NCI-H1417 (cell line): ENCODE measurements at places on chromosomes 7 and 10.

- no peak for DNase-seq
These were observed 64.0 kb downstream of the MAD1L1 start for GRCh38 chr7:2168615-2169311.

DNA sequence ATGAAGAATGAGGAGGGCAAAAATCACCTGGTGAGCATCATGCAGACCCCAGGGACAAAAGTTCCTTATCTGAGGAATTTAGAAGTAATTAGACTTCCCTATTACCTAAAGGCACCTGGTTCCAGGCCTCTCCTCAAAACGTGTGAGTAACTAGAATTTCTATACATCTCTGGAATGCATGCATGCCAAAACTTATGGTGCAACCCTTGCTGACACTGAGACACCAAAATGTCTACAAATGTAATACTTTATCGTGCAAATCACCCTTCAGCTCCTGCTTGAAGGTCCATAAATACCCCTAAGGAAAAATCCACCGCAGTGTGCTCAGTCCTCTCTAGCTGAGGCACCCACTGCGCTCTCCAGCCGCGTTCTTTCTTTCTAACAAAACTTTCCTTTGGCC lies 84.2 kb downstream of the PAXIP1 start:
- no peak for DNase-seq

DNA sequence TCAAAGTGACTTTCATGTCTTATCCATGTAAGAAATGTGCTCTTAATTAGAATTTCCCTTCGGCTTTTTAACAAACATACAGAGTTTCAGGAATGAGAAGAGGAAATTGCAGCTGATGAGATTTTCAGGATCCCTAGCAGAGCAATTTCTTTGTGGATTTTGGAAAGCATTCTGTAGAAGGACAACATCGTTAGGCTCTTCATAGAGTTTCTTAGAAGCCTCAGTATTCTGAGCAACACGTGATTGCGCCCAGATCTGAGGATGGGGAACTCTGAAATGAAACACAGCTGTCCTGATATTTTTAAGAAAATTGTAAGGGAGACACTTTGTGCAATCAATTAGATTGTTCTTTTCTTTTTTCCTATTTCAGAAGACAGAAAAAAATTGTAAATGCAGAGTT lies 85.8 kb downstream of the LHFPL3 start:
- no peak for DNase-seq

- DNase-seq, result no peak
These were observed 63.3 kb downstream of the ELFN1 start for GRCh38 chr7:1733206-1733907.

GRCh38 chr10:50224330-50224952 lies 26.9 kb downstream of the ASAH2 start:
- peak; percentile 45 for DNase-seq

GRCh38 chr7:81721437-81721836 lies 48.4 kb downstream of the HGF start:
- no peak for DNase-seq

DNA sequence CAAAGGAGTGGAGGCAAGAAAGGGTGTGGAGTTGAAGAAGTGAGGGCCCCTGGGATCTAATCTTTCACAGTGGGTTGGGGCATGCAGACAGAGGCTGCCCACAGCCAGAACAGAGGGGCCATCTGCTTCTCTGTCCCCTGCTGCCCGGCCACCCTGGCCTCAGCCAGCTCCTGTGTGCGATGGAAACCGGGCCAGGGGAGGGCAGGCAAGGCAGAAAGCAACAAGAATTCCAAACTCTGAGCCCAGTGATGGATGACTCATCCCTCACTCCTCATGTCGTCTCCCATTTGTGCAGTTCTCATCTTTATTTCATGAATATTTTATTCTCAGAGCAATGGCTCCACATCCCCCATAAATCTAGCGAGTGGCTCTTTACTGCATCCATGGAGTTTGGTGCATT lies 757.1 kb downstream of the GRID1 start:
- DNase-seq, result no peak

GRCh38 chr7:15737601-15738000 lies 51.1 kb upstream of the MEOX2 start:
- no peak for DNase-seq

- no peak for DNase-seq
These were observed 20.8 kb upstream of the GHITM start for GRCh38 chr10:84118395-84119006.

DNA sequence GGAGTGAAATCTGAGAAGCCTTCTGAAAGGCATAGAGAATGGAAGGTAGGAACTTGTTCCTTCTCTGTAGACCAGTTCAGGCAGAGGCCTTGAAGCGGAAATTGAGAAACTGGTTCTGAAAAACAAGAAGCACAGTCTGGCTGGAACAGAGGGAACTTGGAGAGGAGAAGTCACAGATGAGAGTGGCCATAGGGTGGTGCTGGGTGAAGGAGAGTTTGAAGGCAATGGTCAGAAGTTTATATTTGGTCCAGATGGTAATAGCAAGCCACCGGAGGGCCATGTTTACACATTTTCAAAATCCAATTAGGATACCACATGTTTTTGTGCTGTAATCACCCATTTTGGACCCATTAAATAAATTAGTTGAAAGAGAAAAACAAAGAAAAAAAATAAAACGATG lies 692.5 kb downstream of the INHBA start:
- no peak for DNase-seq

DNA sequence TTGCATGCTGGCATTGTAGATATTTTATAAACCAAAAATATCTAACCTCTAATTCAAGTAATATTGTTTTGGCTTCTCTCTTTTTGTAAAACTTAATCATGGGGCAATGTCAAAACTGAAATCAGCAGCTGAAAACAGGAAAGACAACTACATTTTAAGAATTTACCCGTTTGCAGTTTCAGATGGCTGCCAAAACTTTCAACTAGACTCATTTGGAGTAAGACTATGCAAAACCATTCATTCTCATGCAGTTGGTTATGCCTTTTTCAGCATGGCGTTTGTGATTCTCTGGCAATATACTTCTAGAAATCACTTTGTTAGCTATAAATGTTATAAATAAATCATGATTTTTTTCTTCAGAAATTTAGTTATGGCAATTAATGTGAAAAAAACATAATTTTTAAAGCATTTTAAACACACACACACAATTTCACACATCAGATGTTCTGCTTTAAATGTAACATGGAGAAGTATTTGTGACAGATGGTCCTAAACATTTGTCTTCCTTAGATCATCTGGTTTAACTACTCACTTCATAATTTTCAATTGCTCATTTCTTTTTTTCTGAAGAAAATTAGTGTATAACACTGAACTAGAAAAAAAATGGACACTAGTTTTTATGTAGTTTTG lies 116.4 kb downstream of the ITGB8 start:
- no peak for DNase-seq

GRCh38 chr10:92830478-92831389 lies 17.6 kb upstream of the EXOC6 start:
- DNase-seq, result no peak

GRCh38 chr10:8073691-8074416 lies 19.4 kb downstream of the GATA3 start:
- no peak for DNase-seq

DNA sequence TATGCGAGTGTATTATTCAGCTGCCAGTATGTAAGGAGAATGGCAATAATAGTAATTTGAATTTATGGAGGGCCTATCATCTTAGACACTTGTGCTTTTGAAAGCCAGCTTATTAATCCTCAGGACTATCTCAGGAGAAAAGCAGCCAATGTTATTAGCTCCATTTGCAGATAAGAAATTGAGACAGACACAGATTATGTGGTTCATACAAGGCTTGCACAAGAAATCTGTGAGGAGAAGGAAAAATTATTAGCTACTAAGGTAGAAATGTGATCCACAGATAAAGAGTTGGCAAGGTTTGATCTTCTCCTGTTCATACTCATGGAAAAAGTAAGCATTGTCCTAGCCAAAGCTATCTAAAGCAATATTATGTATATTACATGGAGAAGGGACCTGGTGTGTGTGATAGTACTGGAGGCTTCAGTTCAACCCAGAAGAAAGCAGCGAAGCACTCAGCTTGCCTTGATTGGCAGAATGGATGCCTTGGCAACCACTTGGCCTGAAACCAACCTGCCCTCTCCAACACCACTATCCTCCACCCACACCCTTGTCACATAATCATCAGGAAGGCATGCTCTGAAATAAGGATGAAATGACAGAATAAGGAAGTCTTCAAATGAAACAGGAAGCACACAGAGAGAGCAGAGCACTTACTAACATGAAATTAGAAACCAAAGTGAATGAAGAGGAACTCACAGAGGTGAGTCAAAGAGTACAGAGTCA lies 18.0 kb downstream of the MACC1 start:
- peak; percentile 49 for DNase-seq

DNA sequence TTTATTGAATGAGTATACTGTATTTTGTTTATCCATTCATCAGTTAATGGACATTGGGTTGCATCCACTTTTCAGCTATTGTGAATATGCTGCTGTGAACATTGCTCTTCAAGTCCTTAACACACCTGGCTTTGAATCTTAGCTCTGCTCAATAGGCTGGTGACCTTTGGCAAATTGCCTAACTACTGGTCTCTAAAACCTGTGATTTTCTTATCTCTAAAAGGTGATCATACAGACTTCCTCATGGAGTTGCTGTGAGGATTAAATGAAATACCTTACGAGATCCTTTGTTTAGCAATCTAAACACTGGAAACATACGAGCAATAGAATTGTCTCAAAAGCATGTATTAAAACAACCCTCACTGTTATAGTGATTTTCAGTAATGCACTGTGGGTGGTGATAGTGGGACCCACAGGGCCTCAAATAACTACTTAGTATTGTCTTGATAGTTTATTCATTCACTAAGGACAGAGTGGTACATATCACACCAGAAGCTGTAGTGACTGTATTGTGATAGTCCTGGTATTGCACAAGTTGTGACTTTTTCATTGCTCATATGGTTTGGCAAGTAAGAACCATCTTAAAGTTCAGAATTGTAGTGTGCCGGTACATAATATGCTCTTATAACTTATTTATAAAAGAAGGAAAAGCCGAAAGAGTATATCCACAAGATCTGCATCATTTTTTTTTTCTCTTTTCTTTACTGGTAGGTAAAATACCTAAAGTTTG lies 257.6 kb downstream of the EXOC4 start:
- peak; percentile 78 for DNase-seq

DNA sequence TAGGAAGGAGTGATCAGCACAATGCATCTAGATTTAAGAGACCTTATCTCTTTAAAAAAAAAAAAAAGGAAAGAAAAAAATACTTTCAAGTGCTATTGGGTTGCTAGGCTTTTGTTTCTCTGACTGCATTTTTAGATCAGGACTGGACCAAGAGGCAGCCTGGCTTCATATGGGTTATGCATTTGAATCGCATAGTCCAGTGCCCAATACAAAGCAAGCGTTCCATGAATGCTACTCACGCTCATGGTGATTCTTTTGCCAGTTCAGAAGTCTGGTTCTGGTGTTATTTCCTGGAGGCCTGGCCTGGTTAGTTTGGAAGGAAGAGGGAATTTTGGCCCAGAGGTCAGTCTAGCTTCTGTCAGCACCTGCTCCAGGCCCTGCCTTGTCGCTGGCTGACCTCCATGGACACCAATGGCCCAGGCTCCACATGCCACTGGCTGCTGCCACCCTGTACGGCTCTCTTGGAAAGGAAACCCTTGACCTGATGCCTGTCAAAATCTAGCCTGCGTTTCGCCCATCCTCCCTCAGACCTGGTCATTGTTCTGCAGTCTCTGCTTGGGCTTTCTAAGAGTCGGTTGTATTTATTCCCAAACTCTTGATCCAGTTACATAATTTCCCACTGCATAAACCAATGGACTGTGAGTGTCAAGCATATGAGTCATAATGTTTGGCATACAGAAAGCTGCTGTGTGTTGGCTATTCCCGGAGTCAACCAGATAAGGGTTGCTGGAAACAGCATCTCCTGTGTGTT lies 74.3 kb upstream of the MKX start:
- no peak for DNase-seq

GRCh38 chr10:34046506-34047034 lies 712.1 kb upstream of the NRP1 start:
- DNase-seq, result no peak

GRCh38 chr7:120181499-120181898 lies 91.5 kb upstream of the KCND2 start:
- DNase-seq, result no peak

- DNase-seq, result no peak
These were observed 98.4 kb upstream of the CCNY start for GRCh38 chr10:35237766-35238512.

DNA sequence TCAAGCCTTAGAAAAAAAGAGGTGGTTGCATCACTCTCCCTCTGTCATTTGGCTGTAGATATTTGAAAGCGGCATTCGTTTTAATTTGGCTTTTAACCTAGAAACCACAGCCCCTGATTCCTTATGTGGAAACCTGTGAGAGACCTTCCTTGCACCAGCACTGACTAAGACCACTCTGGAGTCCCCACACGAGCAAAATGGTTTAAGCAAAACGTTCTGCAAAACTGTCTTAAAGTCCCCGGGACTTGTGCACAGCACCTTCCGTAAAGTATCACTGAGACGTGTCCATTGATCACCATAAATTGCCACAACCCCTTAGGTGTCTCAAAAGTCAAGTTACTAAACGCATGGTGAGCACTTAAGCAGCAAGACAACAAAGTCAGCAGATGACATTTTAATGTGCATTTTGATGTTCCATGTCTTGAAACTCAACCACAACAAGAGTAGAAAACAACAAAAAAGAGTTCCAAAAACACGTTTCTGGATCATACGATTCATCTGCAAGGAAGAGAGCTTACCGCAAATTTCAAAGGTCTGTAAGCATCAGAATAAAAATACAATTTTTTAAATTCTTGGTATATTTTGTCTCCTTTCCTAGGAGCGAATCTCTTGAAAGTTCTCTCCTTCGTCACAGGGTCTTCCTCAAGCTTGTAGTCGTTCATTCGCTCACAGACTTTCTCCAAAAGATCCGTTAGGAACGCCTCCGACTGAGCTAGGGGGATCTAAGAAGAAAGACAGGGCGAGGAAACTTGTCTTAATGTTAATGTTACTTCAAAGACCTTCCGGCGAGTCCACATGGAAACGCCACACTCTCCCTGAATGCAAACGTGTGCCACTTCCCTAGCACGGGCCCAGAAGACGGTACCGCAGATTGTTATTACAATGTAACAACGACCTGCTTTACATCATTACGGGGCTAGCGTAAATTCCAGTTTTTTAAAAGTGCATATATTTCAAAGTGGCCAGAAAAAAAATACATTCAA lies 37.7 kb downstream of the CNPY1 start:
- DNase-seq, result no peak

GRCh38 chr10:10716972-10717371 lies 300.7 kb upstream of the CELF2 start:
- DNase-seq, result no peak
